ENCODE measurements at places on chromosomes 13 and 19.
A peak's percentile ranks its signal among the peaks of the same experiment; 100 is the strongest.

DNA sequence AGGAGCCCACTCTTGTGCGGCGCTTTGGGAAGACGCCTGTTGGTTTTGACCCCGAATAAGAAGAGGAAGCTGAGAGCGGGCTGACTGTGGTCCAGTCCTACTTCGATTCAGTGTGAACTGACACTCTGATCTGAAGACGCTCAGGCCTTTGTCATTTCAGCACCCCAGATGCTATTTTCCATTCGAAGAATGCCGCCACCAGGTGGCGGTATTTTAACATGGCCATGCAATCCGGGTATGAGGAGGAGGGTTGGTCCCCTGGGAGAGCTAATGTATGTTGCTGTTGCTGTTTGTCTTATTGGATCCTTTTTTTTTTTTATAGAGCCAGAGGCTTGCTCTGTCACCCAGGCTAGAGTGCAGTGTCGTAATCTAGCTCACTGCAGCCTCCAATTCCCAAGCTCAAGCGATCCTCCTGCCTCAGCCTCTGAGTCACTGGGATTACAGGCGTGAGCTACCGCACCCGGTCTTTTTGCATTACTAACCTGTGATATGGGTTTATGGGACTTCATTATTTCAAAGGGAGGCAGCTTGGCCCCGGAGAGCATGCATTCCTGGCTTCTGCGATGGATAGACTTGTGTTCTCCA, 803 bp upstream of the TIMM44 start:
- peak; percentile 79 for DNase-seq

DNA sequence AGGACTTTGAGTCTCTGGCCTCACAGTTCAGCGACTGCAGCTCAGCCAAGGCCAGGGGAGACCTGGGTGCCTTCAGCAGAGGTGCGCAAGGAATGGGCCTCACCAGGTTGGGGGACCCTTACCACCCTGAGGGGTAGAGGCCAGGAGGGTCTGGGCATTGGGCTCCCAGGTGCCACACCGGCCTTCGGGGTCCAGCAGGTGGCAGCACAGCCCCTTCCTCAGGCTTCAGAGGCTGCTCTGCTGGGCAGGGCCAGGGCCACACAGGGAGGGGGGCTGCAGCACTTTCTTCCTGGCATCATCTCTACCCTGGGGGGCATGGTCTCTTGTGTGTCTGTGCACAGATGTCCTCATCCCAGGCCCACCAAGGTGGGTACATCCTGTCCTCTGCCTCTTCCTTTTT, 12.9 kb downstream of the PIN1 start:
- DNase-seq, result no peak

DNA sequence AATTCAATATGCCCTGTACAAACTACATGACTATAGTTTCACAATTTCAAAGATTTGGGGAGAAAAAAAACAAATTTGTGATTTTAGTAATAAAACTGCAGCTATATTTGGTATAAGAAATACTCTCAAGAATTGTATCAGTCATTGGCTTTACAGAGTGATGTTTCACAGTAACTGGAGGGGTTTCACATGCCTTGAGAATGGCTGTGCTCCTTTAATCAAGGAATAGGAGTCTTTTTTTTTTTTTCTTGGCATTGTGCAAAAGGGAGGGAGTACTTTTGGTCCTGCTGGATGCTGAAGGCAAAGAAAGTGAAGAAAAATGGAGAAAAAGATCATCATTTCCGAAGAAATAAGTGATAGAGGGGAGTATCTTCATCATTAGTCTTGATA, 6.8 kb downstream of the ZNF507 start:
- DNase-seq, result no peak

DNA sequence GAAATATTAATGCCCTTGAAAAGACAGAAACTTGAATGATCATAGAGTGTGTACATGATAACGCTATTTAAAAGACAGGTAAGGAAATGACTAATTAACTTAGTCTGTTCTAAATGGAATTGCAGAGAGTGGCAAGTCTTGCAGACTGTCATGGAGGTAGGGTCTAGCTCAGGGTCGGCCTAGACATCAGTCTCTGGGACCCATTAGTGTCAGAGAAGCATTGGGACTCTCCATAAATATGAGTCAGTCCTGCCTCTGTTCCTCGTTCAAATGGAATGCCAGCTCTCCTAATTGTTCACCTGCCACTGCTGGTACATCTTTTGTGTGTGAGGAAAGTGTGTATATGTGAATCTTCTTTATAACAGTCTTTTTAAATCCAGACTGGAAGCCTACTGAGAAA, 28.0 kb downstream of the PCDH20 start:
- no peak for DNase-seq

DNA sequence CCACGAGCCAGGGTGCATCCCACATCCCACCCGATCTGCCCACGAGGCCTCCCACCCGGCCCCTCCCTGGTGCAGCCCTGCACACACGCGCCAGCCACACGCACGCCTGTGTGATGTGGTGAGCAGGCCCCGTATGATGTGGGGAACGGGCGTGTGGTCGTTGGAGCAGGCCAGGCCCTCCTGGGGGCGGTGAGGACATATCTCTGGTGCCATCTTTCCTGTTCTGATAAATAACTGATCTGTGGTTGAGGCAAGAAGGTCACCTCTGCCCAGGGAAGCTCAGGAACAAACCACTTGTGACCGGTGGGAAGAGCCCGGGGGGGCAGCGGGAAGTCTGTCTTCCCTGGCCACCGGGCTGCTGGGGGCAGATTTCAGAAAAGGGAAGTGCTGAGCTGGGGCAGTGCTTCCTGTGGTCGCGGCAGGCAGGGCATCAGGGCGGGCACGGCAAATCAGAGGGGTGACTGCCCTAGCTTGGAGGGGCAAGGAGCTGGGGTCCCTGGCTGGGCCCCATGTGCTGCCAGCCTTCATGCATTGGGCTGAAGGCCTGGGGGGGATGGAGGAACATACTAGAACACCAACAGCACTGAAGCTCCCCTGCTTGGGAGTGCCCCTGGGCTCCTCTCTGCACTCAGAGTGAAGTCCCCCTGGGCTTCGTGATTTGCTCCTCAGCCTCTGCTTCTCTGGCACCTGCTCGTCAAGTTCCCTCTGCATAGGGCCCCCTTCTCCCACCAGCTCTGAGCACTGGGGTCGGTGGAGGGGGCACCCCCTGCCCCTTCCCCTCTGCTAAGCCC, 35.2 kb upstream of the SLC7A10 start:
- no peak for DNase-seq

GRCh38 chr13:95154413-95154886, 146.8 kb downstream of the ABCC4 start:
- DNase-seq, result no peak

DNA sequence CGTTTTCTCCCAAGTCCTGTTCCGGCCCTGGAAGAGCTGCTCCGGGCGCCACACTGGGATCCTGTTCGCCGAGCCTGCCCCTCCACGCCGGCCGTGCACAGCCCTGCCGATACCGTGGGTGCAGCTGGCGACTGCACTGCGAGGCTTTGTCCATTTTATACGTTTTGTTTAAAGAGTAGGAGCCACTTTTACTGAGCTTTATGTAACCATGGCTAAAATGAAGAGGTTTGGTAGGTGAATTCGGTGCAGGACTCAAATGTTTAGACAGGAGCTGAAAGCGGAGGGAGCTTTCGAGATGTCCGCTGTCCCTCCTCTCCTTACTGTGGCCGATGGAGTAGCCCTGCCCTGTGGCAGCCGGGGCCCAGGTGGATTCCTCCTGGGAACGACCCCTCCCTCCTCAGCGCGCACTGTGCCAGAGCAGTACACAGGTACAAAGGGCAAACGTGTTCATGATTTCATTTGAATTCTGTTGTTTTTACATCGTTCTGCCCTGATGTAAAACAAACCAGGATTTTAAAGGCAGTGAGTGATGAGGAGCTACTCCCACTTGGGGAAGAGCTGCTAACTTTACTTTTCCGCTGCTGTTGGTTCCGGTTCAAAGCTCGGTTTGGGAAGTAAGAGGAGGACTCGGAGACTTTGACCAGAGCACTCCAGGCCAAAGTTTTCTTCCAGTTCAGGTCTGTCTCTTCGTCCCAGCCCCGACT, 1.7 kb downstream of the COL4A2 start:
- DNase-seq, result no peak

- no peak for DNase-seq
Observed at GRCh38 chr19:15902254-15902653, 4.4 kb upstream of the CYP4F2 start.

DNA sequence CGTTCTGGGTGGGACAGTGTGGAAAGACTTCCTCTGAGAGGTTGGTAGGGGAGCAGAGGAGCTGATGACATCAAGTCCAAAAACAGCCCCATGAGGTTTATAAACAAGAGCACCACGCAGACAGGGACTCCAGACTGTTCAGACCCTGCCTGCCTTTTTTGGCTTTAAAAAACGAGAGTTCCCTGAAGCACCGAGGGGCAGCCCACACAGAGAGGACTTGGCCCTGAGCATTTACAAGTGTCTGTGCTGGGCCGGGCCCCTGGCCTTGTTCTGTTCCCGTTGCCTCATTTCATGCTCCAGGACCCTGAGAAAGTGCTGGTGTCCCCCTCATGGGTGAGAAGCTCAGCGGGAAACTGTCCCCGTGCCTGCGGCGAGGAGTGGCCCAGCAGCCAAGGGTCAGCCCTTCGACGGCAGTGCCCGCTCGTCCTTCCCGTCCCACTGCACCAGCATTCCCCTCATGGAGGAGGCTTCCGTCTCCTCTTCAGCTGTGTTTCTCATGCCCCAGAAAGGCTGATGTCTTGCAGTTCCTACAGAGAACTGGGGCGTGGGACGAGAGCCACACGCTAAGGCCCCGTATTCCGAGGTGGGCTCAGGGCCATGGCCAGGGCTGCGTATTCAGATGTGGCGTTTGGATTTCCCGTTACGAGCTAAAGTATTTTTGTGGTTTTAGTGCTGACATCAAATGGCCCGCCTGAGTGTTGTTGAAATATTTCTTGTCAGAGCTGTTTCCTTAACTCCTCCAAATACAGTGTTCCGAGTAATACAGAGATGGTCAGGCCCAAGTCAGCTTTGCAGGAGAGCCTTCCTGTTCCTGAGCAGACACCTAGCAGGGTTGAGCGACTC, 93.5 kb downstream of the ATP11A start:
- no peak for DNase-seq

- DNase-seq, result no peak
Observed at GRCh38 chr19:49555600-49556411, 24.6 kb downstream of the NOSIP start.

GRCh38 chr19:41409288-41409687, 11.7 kb downstream of the BCKDHA start:
- DNase-seq, result no peak

DNA sequence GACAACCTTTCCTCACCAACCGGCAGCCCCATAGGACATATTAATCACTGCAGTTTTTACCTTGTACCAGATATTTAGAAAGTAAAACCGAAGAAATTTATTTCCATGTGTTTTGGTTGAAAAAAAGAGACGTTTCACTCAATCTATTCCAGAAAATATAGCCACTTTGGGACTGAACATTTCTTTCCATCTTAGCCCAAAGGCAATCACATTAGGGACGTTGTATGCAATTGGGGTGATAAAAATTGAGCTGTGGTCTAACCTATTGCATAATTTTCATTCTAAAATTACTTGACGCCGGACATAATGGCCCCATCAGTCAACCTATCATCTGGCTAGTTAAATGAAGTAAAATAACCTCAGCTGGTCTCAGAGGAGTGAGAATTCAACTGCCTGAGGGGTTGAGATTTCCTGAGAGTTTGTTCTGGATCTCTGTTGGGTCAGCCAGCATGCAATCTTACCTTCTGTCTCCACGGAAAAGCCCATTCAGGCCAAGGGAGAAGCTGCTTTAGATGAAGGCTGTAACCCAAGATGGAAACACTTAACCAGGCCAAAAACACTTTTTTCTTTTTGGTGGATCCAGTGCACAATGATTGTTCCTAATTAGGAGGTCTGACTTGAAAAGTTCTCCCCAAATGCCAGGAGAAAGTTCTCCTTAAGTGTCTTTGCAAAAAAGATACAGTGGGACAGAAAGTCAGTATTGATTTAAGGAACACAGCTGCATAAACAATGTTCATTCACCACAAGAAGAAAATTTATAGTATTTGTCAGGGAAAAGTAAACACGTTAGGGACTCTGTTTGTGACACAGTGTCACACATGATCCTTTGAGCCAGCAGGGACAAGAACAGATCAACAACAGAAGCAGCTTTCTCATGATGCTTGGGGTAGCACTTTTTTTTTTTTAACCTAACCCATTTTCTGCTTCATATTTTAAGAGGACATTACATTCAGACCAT, 34.1 kb downstream of the DLEU7 start:
- DNase-seq, result no peak

- no peak for DNase-seq
Observed at GRCh38 chr19:42057846-42058245, 12.2 kb downstream of the GRIK5 start.

DNA sequence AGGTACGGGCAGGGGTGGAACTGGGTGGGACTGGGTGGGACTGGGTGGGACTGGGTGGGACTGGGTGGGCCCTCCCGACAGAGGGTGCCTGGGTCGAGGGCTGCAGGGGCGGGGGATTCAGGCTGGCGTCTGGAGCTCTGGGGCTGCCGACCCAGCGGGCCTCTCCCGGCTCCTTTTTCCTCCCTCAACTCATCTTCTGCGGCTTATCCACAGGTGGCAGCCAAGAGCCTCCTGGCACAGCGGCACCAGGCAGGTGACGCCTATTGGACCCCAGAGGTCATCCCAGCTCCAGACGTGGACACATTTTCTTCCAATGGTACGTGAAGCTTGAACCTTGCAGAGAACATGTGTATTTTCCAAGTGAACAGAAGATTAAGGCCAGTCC, 533 bp downstream of the ZNF544 start:
- peak; percentile 12 for DNase-seq

- no peak for DNase-seq
Observed at GRCh38 chr13:107867701-107868661, 347.4 kb downstream of the LIG4 start.

GRCh38 chr13:26653310-26653709, 95.8 kb downstream of the WASF3 start:
- DNase-seq, result no peak

DNA sequence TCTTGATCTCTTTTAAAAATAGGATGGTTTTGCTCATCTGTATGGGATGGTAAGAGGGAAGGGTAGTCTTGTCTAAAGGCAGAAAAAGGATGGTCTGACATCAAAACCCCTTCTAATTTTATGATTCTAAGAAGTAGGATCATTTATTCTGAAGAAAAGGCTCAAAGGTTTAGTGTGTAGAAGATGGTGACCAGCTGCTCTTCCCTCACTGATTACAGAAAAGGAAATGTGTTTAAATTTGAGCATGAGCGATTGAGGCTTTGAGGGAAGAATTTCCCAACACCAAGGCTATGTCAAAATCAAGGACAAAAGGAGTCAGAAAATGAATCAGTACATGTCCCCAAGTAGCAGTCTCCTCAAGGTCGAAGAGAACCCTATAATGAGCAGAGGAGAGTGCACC, 909.8 kb downstream of the EFNB2 start:
- DNase-seq, result no peak

DNA sequence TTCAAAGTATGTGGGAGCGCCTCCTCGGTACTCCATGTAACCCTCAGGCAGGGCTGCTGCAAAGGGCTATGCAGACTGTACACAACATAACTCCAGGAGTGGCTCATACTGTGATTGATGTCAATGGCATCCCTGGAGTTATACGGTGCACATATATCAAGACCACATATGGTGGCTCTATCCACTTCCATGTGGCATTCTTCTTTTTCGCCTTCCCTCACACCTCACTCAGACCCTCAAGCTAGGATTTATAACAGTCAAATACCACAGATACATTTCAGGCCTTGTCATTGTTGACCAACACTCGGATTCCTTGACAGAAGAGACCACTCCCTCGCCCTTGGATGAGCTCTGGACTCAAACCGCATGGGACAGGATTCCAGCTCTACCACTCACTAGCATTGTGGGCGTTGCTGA, 11.3 kb upstream of the UBL3 start:
- no peak for DNase-seq

Measured in GM12864 (cell line).